Activated naive CD4-positive, alpha-beta T cell treated with anti-CD3 and anti-CD28 coated beads, Interleukin-2, amount 50 U/mL, for 16 hours (primary cell): ENCODE measurements at places on chromosomes 6 and 20.

DNA sequence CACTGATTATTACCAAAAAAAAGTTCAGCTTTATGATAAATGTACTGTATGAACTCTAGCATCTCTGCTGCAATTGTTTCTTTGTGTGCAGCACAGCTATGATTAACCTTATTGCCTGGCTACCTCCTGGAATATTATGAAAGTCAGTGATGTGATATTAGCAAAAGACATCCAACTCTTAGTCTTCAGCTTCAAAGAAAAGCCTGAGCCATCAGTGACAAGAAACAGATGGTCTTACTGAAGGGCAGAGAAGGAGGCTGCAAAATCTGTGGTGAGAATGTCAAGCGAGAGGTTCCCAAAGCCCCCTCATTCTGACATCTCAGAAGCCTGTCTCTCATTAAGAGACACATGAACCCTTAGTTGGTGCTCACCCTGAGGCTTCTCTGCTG lies 89.4 kb upstream of the TNFAIP3 start:
- no peak for DNase-seq

- no peak for DNase-seq
These were observed 94.6 kb upstream of the MC3R start for GRCh38 chr20:56153926-56154325.

- no peak for DNase-seq
These were observed 445.0 kb downstream of the HACE1 start for GRCh38 chr6:104414723-104415122.

- no peak for DNase-seq
These were observed 12.0 kb downstream of the RNF8 start for GRCh38 chr6:37365791-37366190.

DNA sequence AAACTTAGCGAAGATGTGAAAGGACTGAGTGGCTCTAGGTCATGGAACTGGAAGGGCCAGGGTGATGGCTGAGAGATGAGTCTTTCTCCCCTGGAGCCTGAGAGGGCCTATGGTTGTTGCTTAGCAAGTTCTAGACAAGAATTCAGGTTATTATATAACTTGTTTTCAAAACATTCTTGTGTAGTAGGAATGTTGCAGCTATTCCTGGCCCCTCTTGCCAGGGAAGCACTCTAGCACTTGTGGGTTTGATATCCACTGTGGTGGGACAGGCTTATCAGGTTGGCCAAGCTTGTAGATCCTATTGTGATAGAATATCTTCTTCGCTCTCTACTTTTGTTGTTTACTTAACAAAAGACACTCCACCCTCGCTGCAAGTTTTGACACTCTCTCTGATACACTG lies 211.8 kb upstream of the CITED2 start:
- DNase-seq, result no peak

- no peak for DNase-seq
These were observed 58.7 kb upstream of the RNF24 start for GRCh38 chr20:4073852-4074741.

- DNase-seq, result no peak
These were observed 4.9 kb downstream of the MYT1 start for GRCh38 chr20:64169091-64169560.

DNA sequence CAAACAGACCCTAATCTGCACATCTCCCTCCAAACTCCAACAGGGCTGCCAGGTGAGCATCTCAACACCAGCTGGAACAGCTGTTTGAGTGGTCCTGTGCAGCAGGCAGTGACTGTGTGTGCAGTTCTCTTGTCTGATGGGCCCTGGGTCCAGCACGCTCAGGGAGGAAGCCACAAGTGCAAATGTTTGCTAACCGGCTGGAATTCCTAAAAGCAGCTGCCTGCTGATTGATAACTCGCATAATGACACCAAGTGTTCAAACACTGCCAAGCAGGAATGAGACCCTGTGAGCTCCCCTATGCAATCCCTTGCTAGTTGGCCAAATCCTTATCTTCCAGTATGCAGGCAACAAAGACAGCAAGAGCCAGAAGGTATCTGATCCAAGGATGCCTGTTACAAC lies 650.6 kb downstream of the CBLN4 start:
- no peak for DNase-seq

DNA sequence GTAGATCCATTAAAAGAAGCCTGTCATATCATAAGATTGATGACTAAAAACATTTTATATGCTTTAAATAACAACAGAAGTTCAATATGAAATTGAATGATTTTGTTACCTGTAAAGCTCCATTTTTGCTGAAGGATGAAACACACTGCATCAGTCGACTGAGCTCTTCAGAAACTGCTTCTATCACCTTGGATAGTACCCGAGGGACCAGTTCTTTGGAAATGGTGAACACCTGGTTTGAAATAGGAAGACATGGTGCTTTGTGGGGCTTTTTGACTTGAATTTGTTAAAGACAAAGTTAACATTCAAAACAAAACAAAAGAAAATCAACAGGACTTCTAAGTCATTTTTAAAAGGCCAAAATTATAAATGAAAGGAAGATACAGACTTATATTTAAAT lies 105.7 kb downstream of the IRF4 start:
- no peak for DNase-seq

GRCh38 chr6:98929498-98930060 lies 18.2 kb downstream of the FBXL4 start:
- DNase-seq, result no peak

DNA sequence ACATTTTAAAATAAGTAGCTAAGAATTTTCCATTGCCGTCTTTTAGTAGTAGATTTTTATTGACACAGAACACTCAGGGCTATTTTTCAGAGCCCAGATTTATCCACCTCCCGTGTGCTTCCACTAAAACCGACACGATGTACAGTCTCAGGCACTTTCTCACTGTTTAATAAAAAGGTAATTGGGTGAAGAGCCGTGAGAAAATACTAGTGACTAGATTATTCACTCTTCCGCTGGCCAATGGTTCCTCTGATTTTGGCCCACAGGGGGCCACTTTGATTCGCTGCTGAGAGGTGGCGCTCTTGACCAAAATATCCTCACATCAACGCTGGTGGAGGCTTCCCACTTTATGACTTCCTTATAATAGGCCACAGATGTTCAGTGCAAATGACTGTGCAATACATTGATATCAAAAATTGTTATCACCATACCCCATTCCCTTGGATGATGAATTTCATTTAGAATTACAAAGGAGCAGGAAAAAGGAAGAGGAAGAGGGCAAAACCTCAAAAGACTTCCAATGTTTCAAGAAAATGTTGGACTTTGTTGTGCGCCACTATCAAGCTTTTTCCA lies 12.3 kb upstream of the HDDC2 start:
- DNase-seq, result peak; percentile 28

DNA sequence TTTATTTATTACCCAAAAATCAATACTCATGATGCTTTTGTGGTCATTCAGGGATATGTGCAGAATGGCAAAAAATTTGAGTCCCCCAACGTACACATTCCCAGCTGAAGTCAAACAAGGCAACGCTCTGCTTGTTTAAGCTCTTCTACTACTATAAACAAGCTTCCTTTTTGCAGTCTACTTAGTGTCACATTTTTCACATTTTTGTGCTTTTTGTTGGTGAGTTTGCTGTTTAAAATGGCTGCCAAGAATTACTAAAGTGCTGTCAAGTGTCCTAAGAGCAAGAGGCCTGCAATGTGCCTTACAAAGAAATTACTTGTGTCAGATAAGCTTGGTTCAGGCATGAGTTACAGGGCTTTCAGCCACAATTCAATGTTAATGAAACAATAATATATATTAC lies 2.1 kb downstream of the WFDC8 start:
- no peak for DNase-seq
